ENCODE measurements at places on chromosomes 16 and 17.

GRCh38 chr17:12927541-12928425 is 90.0 kb downstream of the ELAC2 start:
- no peak for DNase-seq

- DNase-seq: no peak
Observed at GRCh38 chr17:77893144-77894044, 65.1 kb upstream of the TNRC6C start.

GRCh38 chr16:56517206-56517605 is 2.6 kb downstream of the BBS2 start:
- DNase-seq: no peak

DNA sequence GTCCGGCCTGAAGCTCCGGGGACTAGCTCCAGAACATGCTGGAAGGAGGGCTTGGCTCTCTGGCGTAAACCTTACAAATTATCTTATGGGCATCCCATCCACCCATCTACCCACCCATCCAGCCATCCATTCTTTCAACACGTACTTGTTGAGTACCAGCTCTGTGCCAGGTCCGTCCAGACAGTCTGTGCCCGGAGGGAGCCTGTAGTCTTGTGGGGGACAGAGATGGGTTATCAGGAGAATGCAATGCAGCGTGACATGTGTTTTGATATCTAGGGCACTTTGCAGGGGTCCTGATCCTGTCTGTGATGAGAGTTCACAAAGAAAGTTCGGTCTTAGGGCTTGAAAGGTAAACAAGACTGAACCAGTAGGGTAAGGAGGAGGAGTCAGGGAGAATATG is 4.1 kb upstream of the SLC13A2 start:
- DNase-seq: no peak

DNA sequence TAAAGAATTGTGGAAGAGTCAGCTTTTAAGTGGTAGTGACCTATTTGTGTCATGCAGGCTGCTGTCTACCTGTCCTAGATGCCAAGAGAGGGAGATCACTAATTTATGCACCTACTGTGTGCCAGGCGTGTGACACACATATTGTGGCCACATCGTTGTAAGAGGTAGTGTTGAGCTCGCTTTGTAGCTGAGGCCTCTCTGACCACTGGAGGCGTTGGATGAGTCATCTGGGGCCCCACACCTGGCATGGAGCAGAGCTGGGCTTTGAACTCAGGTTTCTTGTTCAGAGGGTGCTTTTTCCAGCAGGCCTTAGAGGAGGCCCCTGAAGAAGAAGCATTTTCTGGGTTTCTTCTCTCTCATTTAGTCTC is 52.3 kb upstream of the LGALS9 start:
- peak; percentile 65 for DNase-seq

DNA sequence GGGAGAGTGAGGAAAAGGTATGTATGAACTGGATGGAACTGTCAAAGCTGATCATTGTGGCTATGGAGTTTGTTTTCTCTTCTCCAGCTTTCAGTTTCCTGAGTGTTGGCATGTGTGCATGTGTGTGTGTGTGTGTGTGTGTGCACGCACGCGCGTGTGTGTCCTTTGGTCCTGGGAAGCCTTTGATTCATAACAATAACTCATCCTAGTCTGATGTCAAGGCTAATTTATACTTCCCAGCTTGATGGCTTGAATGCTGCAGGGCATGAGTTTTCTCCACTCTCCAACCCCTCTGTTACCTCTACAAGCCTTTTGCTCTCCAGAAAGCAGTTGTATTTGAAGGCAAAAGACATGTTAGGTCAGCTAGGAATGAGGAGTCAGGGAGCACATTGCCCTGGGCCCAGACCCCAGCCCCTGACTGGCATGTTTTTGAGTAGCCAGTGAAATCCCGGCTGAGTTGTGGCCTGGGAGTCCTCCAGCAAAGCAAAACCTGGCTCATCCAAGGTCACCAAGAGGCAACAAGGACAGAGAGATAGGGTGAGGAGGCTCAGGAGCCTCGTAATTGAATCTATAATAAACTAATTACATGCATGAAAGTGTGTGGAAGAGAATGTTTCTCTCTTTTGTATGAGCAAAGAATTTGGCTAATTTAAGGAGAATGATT is 8.9 kb upstream of the CDC42EP4 start:
- no peak for DNase-seq

DNA sequence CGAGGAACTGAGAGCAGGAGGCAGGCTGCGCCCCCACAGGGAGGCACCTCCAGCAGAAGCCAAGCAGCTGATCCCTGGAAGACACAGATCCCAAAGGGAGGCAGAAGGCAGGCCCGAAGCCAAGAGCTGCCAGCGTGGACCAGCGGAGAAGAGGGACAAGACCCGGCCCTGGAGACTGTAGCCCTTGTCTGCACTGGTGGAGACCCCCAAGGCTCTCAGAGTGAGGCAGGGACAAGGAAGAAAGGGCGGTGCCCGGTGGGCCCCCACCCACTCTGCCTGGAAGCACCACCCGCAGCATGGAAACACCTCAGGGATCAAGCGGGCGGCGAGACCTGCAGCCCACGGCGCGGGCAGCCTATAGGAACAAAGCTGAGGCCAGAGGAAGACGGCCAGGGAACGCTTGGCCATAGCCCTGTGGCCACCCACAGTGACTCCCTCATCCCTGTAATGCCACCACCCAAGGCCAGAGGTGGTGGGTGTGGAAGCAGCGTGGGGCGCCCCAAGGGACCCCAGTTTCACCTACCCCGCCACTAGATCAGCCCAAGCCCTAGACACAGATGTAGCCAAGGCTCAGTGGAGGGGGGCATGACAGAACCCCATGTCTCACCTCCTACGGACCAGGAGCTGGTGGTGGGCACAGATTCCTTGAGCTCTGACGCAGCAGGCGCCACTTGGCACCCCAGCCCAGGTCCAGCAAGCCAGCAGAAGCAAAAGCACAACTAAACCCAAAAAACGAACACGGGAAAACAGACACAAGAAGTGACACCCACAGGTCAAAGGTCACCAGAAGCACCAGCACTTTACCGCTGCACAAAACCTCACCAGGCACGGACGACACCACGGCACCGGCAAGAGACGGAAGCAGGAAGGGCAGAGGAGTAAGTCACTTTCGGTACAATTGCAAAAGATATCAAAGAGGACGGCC is 2.9 kb upstream of the SIRT7 start:
- no peak for DNase-seq

- DNase-seq: no peak
Observed at GRCh38 chr17:753418-753817, 1.4 kb upstream of the GEMIN4 start.
